ENCODE measurements at places on chromosomes 12 and 14.

- DNase-seq: no peak
These were observed 171.1 kb downstream of the DAD1 start for GRCh38 chr14:22417914-22418313.

DNA sequence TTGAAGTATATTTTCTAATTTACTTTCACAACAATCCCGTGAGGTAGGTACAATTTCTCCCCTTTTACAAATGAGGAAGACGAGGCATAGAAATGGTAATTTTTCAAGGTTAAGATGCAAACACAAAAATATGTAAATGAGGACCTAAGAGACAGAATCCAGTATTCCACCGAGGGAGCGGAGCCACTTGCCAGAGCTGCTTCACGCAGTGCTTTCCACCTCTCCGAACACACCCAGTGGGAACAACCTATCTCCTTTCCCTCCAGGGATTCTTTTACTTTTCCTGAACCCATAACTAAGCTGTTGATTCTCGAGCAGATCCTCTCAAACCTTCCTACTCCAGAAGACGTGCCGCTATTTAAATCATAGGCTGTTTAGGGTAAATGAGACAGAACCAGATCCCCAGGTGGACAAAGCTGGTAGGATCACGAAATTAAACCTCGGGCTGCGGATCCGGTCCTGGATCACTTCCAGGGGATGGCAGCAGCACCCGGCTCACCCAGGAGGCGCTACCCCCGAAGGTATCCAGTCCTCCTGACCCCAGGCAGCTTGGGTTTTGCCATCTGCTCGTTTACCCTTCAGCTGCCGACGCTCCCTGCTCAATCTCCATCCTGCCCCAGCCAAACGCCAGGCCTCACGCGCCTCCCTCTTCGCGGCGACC lies 1.5 kb downstream of the DDHD1 start:
- DNase-seq: peak; percentile 80

GRCh38 chr12:114666746-114667668 lies 17.0 kb downstream of the TBX3 start:
- DNase-seq: no peak

- no peak for DNase-seq
These were observed 31.6 kb upstream of the MYBPC1 start for GRCh38 chr12:101563212-101563611.

DNA sequence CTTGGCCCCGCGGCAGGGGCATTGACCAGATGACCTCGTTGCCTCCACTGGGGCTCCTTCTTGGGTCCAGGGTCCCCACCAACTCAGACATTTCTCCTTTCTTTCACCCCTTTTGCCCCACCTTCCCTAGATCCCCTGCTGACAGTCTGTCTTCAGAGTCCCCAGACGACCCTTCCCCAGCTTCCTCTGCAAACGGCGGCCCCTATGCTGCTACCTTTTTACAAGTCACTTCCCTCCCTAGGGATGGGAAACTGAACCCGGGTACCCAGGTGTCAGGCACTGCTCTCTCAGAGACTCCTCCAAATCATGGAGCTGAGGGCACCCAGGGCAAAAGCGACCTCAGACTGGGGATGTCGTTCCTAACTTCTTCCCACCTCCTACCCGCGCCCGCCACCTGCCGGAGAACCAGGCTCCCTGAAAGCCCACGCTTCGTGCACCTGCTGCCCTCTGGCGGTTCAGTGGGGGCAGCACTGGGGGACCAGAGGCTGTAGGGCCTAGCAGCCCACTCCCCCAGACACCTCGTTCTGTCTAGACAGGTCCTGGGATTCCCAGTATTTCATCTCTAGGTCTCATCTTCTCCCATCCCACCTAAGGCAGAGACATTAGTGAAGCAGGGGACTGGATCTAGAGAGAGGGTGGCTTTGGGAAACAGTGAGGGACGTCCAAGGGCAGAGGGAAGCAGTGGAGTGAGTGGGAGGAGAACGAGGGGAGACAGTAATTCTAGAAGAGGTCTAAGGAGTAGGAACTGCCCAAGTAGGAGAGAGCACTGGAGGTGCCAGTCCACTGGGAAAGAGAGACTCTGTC lies 4.9 kb downstream of the ZNF385A start:
- DNase-seq: peak; percentile 95

GRCh38 chr12:125111403-125111802 lies 46.2 kb downstream of the AACS start:
- DNase-seq: no peak

- DNase-seq: no peak
These were observed 11.4 kb downstream of the DGLUCY start for GRCh38 chr14:91125271-91125660.

DNA sequence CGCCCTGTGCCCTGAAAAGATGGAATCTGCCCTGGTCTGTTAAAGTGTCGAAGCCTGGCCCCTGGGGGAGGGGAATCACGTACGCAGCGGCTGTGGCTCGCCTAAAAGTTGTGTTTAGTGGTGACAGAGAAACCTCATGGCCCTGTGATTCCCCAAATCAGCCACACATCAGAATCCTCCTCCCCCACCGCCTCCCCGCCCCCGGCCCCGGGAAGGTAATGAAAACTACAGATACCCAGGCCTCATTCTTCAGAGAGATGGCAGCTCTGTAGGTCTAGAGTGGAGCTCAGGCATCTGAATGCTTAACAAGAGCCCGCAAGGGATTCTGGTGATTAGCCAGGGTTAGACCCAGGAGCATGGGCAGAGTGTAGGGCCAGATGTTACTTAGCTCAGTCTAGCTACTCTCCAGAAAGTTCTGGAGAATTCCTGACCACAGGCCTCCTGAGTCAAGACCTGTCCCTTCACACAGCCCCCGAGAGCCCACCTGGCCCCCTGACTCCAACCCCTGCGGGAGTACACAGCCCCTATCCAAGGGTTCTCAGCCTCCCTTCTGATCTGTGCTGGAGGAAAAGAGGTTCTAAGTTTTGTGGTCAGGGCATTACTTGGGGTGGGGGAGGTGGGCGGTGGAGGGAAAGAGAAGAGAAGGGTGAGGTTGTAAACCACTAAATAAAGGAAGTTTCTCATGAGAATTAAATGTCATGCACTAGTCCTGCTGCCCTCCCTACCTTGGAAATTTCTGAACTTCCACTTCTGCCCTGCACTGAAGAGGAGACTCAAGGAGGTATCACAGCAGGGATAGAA lies 114.8 kb downstream of the PLXNC1 start:
- DNase-seq: no peak

- DNase-seq: no peak
These were observed 176.5 kb downstream of the ZFP36L1 start for GRCh38 chr14:68616221-68616902.

- peak; percentile 100 for DNase-seq
These were observed 63.9 kb downstream of the IPO8 start for GRCh38 chr12:30631740-30632139.

- peak; percentile 60 for DNase-seq
These were observed 34.2 kb downstream of the CCDC88C start for GRCh38 chr14:91383439-91383838.

DNA sequence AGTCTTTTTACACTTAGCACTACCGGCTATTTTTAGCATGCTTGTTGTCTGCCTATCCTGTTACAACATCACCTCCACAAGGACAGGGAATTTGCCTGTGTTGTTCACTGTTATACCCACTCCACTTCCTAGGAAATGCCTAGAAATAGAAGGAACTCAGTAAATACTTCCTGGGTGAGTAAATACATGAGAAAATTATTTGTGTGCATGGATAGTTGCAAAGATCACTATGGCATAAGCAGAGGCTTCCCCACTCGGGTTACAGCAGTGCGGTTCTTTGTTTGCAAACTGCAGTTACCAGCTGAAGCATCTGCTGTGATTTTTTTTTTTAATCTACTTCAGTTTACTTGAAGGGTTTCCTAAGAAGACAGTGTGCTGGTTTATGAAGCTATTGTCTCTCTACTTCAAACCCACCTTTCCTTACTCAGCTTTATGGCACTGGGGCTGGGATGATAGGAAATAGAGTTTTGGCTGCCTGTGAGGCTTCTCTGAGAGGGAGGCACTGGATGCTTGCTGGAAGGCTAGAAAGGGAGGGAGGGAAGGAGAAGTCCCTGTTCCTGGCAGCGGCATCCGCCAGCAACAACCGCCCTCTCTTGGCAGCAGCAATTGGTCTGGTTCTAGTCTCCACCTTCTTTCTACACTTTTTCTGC lies 29.0 kb downstream of the PDE6H start:
- peak; percentile 45 for DNase-seq

DNA sequence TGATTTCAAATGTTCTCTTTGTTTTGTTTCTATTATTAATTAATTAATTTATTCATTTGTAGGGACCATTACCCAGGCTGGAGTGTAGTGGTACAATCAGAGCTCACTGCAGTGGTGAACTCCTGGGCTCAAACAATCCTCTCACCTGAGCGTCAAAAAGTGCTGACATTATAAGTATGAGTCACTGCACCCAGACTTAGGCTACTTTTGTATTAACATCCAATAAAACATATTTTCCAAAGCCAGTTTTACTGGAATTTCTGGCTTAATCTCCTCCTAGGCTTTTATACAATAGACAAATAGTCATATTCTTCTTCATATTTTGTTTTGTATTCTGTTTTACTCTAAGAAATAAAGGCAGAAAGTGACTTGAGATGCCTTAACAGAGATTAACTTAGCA lies 749.6 kb downstream of the SLC16A7 start:
- no peak for DNase-seq

- peak; percentile 63 for DNase-seq
These were observed 435.4 kb upstream of the STXBP6 start for GRCh38 chr14:25485381-25485780.

DNA sequence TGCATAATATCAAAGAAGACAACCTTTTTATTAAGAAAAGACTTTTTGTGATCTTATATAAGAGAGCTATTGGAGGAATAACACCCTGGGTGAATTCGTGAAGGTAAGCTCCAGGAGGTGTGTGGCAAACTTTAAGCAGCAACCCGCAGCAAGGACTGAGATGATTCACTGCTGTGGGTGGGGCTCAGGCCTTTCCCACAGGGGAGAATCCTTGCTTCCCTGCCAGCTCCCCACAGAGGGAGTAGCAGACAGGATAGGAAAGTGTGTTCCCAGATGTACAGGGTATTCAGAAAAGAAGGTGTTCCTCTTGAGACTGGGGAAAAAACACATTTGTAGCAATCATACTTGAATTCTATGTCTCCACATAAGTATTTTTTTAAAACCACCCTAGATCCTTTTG lies 9.2 kb downstream of the NDUFA12 start:
- no peak for DNase-seq

Data from NCI-H69 (cell line).